Ecto neural progenitor cell (in vitro differentiated cells): ENCODE measurements at places on chromosomes 4 and X.

DNA sequence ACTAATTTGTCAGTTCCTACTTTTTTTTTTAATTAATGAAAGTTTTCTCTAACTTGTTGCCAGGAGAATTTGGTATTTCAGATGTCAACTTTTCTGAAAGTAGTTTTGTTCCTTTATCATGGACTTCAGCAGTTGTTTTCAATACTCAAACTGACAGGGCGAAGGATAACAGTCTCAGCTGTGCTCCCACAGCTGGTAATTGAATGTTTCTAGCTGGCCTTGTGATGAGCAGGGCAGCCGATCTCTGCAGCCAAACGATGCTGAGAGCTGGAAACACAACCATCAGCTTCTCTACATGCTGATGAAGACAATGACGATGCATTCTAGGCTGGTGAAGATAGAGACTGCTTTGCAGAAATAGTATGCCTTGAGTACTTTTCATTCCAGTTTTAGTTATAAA, 130.0 kb upstream of the MAP9 start:
- DNase-seq, result no peak

GRCh38 chrX:17596546-17597205, 140.6 kb upstream of the SCML1 start:
- DNase-seq, result no peak

GRCh38 chr4:16082426-16083240, 1.2 kb downstream of the PROM1 start:
- peak; percentile 92 for DNase-seq

- DNase-seq, result peak; percentile 84
These were observed 3.1 kb downstream of the CXXC4 start for GRCh38 chr4:104491481-104492182.

- no peak for DNase-seq
These were observed 91.7 kb upstream of the HPGD start for GRCh38 chr4:174613979-174614378.

GRCh38 chrX:31356275-31357212, 284.7 kb upstream of the FTHL17 start:
- no peak for DNase-seq

- no peak for DNase-seq
These were observed 3.2 kb upstream of the TSPYL2 start for GRCh38 chrX:53078943-53079342.

DNA sequence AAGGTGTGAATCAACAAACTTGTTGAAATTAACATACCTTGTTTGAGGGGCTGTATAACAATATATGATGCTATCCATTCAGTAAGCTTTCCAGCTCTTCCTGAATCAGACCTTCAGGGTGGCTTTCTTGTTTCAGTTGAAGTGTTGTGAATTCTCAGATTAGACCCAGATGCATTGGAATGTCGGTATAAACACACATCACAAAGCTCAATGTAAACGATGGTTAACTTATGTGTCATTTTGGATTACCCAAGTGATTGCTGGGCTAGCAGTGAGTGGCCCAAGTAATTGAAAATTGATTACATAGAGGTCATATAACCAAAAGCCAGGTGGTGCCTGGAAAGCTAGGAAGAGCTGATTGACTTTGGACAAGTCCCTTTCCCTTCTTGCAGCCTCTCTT, 115.0 kb downstream of the SHROOM4 start:
- no peak for DNase-seq

DNA sequence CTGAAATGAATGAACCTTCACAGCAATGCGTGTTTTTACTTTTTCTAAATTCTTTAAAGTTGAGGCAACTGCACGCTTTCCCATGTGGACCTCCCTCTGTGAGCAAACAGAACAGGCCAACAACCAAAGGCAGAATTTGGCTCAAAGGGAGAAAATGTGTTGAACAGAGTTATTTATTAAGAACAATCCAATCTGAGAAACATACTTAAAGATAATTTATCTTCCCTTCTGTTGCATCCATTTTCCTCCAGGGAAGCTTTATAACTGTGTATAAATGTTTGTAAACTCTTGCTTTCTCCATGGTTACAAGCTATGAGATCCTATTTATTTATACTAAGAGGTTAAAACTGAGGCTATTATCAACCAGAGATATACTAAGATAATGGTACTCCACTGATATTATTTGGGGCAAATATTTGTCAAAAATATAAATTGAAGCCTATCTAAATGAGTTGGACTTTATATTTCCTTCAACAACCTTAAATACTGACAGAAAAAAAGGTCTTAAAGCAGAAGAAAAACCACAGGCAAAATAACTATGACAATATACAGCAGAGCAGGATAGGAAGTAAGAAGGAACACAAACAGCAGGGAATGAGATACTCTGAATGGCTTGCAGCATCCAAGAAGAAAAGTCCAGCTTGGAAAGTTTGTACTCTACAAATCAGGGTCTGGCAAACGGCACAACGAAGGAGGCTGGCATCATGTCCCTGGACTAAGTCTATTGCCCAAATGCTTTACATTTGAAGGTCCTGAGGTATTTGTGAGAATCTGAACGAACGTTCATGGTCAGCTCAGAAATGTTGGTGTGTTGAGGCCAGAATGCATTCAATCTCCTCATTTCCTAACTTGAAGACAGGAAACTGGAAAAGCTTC, 663.2 kb upstream of the INTU start:
- no peak for DNase-seq

GRCh38 chr4:167233685-167234315, 494 bp downstream of the SPOCK3 start:
- DNase-seq, result peak; percentile 59

GRCh38 chrX:12954981-12955380, 19.9 kb upstream of the TMSB4X start:
- no peak for DNase-seq

- DNase-seq, result no peak
These were observed 29.0 kb upstream of the CLNK start for GRCh38 chr4:10713591-10713990.

GRCh38 chr4:113901994-113902787, 77.3 kb downstream of the ARSJ start:
- DNase-seq, result no peak

- DNase-seq, result no peak
These were observed 10.1 kb upstream of the FGG start for GRCh38 chr4:154622598-154622997.

- DNase-seq, result no peak
These were observed 37.1 kb upstream of the AMOT start for GRCh38 chrX:112877771-112878173.

DNA sequence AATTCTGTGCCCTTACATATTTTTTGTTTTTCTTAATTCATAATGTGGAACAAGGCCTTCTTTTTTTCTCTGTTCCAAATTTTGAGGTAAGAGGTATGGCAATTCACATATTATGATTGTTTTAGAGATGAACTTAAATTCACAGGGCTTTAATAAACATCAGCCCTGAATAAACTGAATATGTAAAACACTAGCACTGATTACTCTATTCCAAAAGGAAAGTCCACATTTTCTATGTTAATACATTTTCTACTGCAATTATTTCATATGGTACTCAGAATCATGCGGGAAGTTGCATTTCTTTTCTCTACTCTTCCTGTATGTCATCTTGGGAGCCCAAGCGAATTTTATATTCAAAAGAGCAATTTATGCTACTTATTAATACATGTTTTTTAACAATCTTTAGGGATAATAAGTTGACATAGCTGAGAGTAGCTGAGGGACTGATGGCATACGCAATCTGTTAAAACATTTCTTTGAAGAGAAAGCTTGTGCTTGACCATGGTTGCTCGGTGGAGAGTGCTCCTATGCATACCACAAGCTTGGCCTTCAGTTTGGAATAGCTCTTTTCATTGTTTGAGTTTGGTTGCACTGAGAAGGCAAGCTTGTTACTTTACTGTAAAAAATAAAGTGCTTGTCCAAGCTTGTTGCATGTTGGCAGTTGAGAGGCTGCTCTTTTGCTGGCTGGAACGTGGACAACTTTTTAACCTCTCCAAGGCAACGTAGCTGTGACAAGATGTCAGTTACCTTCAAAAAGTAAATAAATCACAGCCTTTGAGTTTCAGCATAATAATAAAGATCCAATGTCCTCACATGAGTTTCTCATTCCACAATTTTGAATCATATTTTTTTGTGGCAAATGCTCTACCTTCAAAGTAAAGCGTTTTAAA, 196.3 kb upstream of the SPRY1 start:
- no peak for DNase-seq

DNA sequence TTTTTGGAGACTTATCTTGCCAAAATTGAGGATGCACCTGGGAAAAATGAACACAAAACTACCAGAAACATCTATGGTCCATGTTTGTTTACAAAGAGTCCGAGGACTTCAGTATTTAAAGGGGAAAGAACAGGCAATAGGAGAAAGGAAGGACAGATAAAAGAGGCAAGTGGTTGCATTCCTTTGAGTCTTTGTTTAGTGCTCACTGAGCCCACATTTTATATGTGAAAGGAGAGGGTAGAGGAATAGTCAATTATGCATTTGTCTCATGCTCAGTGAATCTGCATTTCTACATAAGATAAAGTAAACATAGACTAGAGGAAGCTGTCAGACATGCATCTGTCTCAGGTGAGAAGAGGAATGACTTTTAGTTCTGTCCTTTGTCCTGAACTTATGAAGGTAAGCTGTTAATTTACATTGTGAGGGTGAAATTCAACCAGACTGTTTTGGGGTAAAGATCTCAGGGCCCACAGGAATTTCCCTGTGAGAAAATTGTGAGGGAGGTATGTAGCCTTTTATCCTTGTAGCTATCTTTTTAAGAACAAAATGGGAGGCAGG, 4.5 kb downstream of the DMP1 start:
- no peak for DNase-seq

DNA sequence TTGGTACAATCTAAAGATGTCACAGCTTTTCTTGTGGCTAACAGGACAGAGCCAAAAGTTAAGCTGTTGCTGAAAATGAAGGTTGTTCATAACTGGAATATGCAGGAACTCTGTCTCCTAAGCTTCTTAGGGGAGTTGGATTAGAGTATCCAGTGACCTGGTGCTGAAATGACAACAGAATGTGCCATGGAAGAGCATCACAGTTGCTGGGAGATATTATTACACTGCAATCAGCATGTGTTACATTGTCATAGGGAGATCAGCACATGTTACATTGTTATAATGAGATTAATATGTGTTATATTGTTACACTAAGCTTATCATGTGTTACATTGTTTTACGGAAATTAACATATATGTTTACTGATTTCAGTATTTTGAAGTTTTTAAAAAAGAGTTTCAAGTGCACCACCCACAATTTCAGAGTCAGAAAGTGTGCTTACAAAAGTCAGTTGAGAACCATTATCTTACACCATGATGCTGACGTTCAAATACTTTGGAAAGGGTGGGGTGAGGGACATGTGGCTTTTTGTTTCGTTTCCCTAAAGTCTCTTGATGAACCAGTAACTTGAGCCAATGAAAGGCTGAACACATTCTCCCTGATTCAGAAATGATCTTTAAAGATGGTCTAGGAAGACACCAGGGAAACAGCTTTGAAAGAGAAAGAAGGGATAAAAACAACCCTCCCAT, 113.4 kb downstream of the DRD5 start:
- no peak for DNase-seq

DNA sequence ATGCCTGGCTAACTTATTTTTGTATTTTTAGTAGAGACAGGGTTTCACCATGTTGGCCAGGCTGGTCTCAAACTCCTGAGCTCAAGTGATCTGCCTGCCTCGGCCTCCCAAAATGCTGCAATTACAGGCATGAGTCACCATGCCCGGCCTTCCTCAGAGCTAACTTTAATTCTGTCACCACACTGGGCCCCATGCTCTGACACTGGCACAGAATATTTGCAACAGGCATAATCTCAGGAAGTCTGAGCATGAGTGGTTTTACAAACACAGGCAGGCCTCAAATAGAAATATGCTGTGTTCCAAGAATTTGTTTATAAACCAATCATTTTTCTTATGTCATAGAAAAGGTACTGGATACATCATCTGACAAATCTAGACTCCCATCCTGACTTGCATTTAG, 32.7 kb upstream of the FAM9C start:
- no peak for DNase-seq

DNA sequence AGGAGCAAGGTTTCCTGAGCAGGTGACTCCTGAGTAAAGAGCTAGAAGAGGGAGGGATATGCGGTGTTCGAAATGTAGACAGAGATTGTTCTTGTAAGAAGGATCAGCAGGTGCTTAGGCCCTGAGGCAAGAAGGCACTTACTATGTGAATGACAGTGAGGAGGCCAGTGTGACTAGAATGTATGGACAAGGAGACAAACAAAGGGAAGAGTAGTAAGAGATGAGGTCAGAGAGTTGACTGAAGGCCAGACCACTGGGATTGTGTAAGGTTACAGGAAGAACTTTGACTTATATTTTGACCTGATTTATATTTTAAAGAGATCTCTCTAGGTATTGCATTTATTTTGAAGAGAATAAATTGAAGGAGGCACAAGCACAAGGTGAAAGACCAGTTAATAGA, 118.4 kb upstream of the ENPEP start:
- DNase-seq, result no peak

- DNase-seq, result no peak
These were observed 18.9 kb downstream of the AFP start for GRCh38 chr4:73454920-73455319.

GRCh38 chr4:123823244-123823643, 426.6 kb downstream of the SPRY1 start:
- no peak for DNase-seq

DNA sequence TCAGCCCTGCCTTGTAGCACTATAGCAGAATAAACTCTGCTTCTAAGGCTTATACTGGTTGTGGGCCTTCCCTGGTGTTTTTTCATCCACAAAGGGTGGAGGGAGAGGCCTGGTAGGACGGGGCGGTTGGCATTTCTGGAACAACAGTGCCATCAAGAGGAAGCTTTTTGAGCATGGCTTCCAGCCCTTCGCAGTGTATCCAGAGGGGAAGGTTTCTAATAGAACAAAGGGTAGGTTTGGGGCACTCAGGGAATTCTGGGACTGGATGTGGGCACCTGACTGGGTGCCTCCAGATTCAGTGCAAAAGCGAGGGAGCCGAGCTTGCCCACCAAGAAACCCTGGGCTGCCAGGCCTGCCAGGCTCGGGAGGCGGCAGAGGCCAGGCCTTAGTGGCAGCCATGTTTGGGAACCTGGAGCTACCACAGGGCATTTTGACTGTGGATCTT, 229.6 kb upstream of the AGTR2 start:
- DNase-seq, result peak; percentile 77

DNA sequence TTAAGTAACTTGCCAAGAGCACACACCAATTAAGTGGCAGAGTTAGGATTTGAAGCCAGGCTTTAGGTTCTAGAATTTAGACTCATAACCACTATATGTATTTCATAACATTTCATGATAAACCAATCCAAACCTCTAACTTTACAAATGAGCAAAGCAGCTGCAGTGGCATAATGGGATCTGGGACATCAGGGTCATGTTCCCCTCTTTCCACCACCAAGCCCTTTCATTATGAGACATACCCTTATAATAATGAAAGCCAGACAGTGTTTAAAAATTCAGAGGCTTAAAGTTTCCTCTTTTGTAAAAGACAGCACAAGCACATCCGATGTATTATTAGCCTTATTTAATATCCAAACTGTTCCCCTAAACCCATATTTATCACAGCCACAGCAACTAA, 28.3 kb upstream of the AMELX start:
- DNase-seq, result no peak

DNA sequence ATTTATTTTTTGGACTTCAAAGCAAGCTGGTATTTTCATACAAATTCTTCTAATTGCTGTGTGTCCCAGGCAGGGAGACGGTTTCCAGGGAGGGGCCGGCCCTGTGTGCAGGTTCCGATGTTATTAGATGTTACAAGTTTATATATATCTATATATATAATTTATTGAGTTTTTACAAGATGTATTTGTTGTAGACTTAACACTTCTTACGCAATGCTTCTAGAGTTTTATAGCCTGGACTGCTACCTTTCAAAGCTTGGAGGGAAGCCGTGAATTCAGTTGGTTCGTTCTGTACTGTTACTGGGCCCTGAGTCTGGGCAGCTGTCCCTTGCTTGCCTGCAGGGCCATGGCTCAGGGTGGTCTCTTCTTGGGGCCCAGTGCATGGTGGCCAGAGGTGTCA, 15.3 kb downstream of the FGFR3 start:
- no peak for DNase-seq
